ENCODE measurements at places on chromosomes 13 and 19. TPM values are rescaled to one million over a fixed set of nuclear protein-coding genes. Genes with fewer than 3 reads are reported as not detected.

METTL21C gene
- total RNA-seq = not detected

PTGER1 gene
- not detected for total RNA-seq

EEF1AKMT1 gene
- 4.6 TPM for total RNA-seq

VSTM1 gene
- total RNA-seq = not detected

DNA sequence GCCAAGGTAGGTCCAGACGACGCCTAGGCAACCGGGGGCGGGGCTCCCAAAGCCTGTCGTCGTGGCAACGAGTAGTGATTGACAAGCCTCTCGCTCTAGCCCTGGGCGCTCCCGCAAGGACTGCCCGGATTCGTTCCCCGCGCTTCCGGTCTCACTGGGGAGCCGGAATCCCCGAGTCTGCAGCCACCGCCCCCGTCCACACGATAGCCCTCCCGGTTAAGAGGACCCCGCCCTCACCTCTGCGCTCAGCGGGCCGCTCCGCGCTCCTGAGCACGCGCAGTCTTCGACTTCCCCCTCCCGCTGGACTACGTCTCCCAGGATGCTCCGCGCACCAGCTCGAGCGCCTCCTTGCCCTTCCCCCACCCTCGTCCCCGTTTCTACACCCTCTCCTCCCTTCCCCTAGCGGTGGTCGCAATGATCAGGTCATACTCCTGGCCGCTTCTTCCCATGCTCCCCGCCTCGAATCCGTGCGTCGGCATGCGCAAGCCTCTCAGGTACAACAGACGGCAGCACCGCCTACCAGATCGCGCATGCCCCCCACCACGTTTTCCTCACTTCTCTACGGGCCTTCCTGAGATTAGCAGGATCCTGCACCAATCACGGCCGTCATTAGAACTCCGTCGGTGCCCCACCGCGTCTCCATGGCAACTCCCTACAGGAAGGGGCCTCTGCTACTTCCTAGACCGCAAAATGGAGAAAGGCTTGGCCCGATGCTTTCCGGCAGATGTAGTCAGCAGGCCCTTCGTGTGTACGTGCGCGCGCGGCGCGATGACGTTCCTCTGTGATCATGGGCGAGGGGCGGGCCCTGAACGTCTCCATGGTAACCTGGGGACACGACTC is at the start of gene MZF1:
MZF1 (minus strand) TSS at position 518 of the 840 bp plus-strand sequence. CDS start 1,946 bp downstream, outside the sequence.
- peak within 1 kb of the TSS; percentile 84 for H3K4me3 ChIP-seq
- no peaks in the 10 kb centered on the region for H3K27me3 ChIP-seq
- peaks cover 46% of the 10 kb centered on the region for H3K4me1 ChIP-seq
- DNase-seq = peak; percentile 100
- peak within 1 kb of the TSS; percentile 99 for H3K27ac ChIP-seq

CDC42EP5 gene
- not detected for total RNA-seq

- no peak overlapping the region for H3K27ac ChIP-seq
- H3K4me1 ChIP-seq = no peaks in the 10 kb centered on the region
- DNase-seq = no peak
- no peak overlapping the region for H3K4me3 ChIP-seq
- H3K36me3 ChIP-seq = peaks cover 3% of the 10 kb centered on the region
- no peaks in the 10 kb centered on the region for H3K27me3 ChIP-seq
These were observed 77.9 kb upstream of the TEX29 start for GRCh38 chr13:111242585-111242984.

DNA sequence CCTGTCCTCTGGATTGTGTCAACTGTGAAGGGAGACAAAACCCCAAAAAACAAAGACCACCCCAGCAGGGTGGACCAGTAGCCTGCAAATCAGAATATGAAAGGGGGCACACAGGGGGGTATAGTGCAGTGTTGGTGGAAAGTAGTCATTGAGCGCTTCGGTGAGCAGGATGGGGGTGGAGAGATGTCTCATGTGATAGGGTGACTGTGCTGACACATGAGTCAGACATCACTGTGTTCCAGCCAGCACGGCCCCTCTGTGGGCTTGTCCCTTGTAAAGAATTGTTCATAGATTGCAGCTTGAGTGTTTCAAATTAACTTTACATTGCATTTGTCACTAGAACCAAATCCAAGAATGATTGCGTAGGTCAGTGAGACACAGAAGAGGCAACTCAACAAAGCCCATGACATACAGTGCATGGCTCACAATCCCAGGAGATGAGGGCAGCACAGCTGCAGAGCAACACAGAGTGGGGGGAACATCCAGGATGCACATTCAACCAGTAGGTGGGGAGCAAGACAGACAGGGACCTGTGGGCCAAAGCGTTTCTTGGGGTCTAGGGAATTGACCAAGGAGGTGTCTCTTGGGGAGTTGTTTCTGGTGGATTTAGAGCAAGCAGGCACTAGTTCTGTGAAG is 7.5 kb downstream of the ZNF440 start:
- H3K4me3 ChIP-seq = no peak overlapping the region
- no peak overlapping the region for H3K27ac ChIP-seq
- no peaks in the 10 kb centered on the region for H3K4me1 ChIP-seq
- DNase-seq = no peak
- H3K36me3 ChIP-seq = no peaks in the 10 kb centered on the region

GRCh38 chr13:33410619-33411018 is 125.1 kb upstream of the STARD13 start:
- H3K36me3 ChIP-seq = no peaks in the 10 kb centered on the region
- peaks cover 5% of the 10 kb centered on the region for H3K27me3 ChIP-seq
- DNase-seq = no peak
- H3K27ac ChIP-seq = no peak overlapping the region
- no peaks in the 10 kb centered on the region for H3K4me1 ChIP-seq

- no peak for DNase-seq
- no peak overlapping the region for H3K4me3 ChIP-seq
- H3K27me3 ChIP-seq = no peaks in the 10 kb centered on the region
- no peaks in the 10 kb centered on the region for H3K4me1 ChIP-seq
- peaks cover 14% of the 10 kb centered on the region for H3K36me3 ChIP-seq
These were observed 111.1 kb downstream of the DNAJC3 start for GRCh38 chr13:95788100-95788463.

- no peak overlapping the region for H3K27ac ChIP-seq
- H3K4me1 ChIP-seq = no peaks in the 10 kb centered on the region
- DNase-seq = no peak
- no peak overlapping the region for H3K4me3 ChIP-seq
- no peaks in the 10 kb centered on the region for H3K36me3 ChIP-seq
- no peaks in the 10 kb centered on the region for H3K27me3 ChIP-seq
These were observed 1390.6 kb downstream of the UQCRFS1 start for GRCh38 chr19:27822336-27822735.
